ENCODE measurements at places on chromosomes 5 and 9.
A peak's percentile ranks its signal among the peaks of the same experiment; 100 is the strongest.

DNA sequence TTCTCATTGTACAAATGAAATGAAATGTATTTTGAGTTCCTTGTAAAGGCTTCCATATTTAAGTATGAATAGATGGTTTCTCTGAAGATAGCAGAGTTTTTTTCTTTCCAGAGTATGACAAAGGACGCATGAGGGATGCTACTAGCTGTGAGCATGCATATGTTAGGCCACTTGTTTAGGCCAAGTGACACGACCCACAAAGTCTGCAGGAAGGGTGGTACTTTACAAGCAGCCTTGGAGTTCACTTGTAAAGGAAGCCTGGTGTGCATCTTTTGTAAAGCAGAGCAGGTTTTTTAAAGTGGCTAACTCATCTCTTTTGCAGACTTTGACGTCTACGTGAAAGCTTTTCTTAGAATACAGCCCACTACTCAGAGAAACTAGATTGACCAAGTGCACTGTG is 300.4 kb upstream of the RFX3 start:
- H3K4me1 ChIP-seq: peaks cover 26% of the 10 kb centered on the region
- no peak for DNase-seq
- H3K36me3 ChIP-seq: no peaks in the 10 kb centered on the region
- H3K4me3 ChIP-seq: no peak overlapping the region

GRCh38 chr5:168066536-168067208 is 224.8 kb upstream of the WWC1 start:
- H3K27ac ChIP-seq: no peak overlapping the region
- H3K4me1 ChIP-seq: no peaks in the 10 kb centered on the region
- no peak for DNase-seq
- H3K4me3 ChIP-seq: no peak overlapping the region
- no peaks in the 10 kb centered on the region for H3K36me3 ChIP-seq

DNA sequence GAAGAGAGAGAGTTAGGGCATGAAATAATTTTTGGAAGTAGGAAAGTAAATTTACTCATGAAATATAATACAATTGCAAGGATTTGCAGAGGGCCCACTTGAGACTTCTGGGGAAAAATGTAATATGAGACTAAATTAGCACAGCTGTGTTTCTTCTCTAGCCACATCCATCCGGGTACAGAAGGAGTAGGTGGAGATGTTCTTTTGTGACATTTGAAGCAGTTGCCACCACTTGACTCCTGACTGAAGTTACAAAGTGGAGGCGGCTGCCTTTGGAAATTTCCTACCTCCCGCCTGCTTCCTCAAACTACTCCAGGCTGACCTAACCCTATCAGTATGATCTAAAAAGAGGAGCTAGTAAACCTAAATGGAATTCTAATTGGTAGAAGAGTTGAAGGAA is 58.1 kb upstream of the SHISAL2B start:
- no peak for DNase-seq
- no peaks in the 10 kb centered on the region for H3K27me3 ChIP-seq
- no peak overlapping the region for H3K4me3 ChIP-seq
- no peaks in the 10 kb centered on the region for H3K36me3 ChIP-seq

DNA sequence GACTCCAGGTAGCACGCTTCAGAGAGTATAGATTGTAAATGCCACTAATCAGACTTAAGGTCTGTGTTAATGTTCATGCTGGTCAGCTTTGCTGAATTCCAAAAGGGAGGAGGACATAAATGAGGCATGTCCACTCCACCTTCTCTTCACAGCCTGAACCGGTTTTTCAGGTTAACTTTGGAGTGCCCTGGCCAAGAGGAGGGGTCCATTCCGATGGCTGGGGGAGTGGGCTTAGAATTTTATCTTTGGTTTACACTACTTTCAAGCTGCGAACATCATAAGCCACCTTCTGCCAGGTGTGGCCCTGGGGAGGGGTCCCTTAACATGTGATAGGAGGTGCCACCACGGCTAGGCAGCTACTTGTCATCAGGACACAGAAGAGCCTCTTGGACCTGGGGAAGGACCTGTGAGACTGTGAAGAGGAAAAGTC is 24.2 kb downstream of the ABO start:
- no peak for DNase-seq
- H3K36me3 ChIP-seq: no peaks in the 10 kb centered on the region
- no peak overlapping the region for H3K4me3 ChIP-seq
- peaks cover 6% of the 10 kb centered on the region for H3K4me1 ChIP-seq

DNA sequence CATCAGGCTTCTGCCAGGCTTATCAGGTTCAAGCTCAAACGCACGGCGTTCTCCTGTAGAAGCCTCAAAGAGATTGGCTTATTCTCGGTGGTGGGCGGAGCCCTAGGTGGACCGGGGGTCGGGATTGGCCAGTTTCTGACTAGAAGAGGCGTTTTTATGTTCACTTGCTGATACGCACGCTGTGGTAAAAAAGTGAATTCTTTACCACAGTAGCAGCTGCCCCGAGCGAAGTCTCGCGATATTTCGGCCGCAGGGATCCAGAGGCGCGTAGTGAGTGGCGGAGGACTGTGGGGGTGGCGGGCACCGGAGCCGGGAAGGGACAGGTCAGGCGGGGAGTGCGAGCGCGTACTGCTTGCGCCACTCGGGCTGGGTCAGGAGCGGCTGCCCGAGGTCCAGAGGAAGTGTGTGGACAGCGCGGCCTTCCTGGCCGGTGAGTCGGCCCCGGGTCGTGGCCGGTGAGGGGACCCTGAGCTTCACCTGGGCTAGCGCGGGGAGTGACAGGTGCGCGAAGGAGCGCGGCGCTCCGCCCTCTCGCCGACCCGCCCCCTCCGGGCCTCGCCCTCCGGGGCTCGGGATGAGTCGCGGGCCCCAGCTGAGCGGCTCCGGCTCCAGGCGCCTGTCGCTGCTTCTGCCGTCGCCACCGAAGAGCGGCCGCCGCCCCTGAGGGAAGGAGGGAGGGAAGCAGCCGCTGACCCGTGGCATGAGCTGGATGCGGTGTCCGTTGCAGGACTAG is at the start of gene DMXL1:
DMXL1 (plus strand) TSS at position 260 of the 733 bp plus-strand sequence. CDS start 483 bp downstream, outside the sequence.
- H3K27ac ChIP-seq: peak within 1 kb of the TSS; percentile 100
- H3K4me3 ChIP-seq: peak within 1 kb of the TSS; percentile 92
- no peaks in the 10 kb centered on the region for H3K36me3 ChIP-seq
- peaks cover 29% of the 10 kb centered on the region for H3K4me1 ChIP-seq
- no peaks in the 10 kb centered on the region for H3K27me3 ChIP-seq
- DNase-seq: peak; percentile 99

DNA sequence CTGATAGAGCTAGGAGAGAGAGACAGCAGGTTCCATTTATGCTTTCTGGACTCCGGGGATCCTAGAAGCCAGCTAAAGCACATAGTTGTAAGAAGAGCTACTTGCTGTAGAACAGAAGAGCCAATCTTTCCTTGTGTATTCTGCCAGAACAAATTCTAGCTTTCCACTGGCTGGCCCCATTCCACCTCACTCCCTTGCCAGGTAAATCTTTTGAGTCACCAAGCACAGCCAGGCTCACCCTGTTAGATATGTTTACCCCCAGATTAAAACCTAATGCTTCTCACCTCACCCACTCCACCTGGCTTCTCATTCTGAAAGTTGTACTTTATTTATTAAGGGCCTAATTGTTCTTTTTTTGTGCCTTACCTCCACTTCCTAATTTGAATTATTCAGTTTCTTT is 48.9 kb upstream of the CHD1 start:
- H3K27ac ChIP-seq: no peak overlapping the region
- DNase-seq: no peak
- H3K4me1 ChIP-seq: no peaks in the 10 kb centered on the region

GRCh38 chr9:121640076-121640475 is 11.4 kb upstream of the DAB2IP start:
- DNase-seq: peak; percentile 76
- peaks cover 40% of the 10 kb centered on the region for H3K4me1 ChIP-seq
- no peaks in the 10 kb centered on the region for H3K36me3 ChIP-seq
- H3K27ac ChIP-seq: 0 out of 2 replicates have a peak overlapping the region, but pooled peaks have one; percentile 23
- H3K27me3 ChIP-seq: no peaks in the 10 kb centered on the region
- H3K4me3 ChIP-seq: no peak overlapping the region

DNA sequence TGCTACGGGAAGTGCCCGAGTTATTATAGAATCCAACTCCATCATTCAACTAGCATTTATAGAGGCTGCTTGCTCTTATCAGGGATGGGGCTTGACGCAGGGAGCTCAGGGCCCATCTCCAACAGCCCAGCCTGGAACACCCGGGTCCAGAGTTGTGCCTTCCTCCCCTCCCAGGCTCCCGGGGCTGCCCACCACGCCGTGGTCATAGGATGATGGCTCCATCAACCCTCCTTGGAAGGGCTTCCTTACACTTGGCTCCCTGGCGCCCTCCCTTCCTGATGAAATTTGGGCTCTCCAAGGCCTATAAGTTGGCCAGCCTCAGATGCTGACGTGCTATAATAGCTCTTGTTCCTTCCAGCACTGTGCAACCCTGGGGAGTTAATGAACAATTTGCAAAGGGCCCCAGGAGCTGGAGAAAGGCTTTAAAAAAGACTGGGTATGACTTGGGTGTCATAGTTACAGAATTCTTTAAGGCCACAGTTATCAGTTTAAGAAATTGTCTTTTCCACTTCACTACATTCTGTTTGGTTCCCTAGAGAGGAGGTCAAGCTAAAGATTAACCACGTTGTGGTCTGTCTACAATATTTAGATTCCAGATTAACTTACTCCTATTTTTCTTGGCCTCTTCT is 42.5 kb upstream of the GADD45G start:
- no peak for DNase-seq
- H3K36me3 ChIP-seq: peaks cover 3% of the 10 kb centered on the region
- H3K27me3 ChIP-seq: no peaks in the 10 kb centered on the region
- peaks cover 14% of the 10 kb centered on the region for H3K4me1 ChIP-seq

DNA sequence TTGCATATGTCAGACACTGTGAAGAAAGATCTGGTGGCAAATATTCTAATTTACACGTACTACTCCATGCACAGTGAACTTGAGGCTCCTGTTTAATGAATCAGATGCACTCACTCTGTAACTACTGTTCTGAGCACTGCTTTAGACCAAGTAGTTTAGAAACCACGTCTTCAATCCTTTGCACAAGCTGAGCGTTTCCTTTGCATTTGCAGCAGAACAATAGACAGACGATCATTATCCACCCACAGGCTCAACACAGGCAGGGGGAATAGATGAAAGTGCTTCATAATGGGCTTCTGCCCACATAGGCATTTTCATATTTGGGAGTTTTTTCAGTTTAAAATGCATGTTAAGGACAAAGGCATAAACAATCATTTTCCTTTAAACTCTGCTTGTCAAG is 423.3 kb upstream of the ADAMTS16 start:
- H3K4me3 ChIP-seq: no peak overlapping the region
- DNase-seq: no peak
- no peaks in the 10 kb centered on the region for H3K36me3 ChIP-seq
- H3K4me1 ChIP-seq: no peaks in the 10 kb centered on the region

- no peak overlapping the region for H3K4me3 ChIP-seq
- peaks cover 5% of the 10 kb centered on the region for H3K4me1 ChIP-seq
- no peaks in the 10 kb centered on the region for H3K36me3 ChIP-seq
- no peak overlapping the region for H3K27ac ChIP-seq
These were observed 19.0 kb downstream of the GLRX start for GRCh38 chr5:95803271-95804148.

DNA sequence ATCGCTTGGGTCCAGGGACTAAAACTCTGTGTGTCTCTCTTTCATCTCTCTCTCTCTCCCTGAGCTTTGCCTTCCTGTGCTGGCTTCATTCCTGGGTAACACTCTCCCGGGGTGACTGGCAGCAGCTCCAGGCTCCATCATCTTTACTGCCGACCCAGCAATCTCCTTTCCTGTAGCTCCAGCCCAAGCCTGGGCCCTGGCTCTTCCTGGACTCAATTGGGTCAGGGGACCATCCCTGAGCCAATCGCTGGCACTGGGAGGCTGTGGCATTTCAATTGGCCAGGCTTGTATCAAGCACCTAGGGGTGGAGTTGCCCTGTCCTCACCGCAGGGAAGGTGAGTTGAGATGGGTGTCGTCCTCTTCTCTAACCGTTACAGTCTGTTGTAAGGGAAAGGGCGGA is 31.9 kb downstream of the FAM240B start:
- no peaks in the 10 kb centered on the region for H3K36me3 ChIP-seq
- no peaks in the 10 kb centered on the region for H3K27me3 ChIP-seq
- H3K4me3 ChIP-seq: no peak overlapping the region
- no peak overlapping the region for H3K27ac ChIP-seq
- peaks cover 94% of the 10 kb centered on the region for H3K4me1 ChIP-seq

- no peaks in the 10 kb centered on the region for H3K36me3 ChIP-seq
- H3K4me1 ChIP-seq: peaks cover 3% of the 10 kb centered on the region
- DNase-seq: no peak
- H3K27ac ChIP-seq: no peak overlapping the region
These were observed 215.0 kb downstream of the SEMA6A start for GRCh38 chr5:116359592-116359991.

DNA sequence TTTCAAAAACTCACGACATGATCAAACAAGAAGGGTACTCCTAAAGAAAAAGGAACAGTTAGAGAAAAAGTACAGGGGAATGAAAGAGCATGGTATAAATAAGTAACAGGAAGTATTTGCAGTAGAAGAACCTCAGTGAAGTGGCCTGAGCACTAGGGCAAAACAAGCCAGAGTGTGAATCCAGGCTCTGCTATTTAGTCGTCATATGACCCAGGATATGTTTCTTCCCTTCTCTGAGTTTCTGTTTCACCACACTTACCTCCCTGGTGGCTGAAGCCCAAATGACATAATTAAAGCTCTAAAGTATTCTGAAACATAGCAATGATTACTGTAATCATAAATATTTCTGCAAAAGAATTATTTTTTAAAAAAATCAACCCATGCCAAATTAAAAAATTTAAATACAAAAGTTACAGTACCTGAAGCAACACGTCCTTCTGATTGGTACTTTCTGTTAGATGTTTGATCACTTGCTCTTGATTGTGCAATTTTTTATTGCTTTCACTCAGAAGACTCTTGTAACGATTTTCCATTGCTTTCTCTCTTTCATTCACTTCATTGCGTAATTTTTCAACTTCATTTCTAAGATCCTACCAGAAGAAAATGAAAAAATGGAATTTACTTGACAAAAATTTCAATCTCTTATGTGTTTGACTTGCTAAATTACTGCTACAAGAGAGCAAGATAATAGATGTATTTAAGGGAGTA is 88.9 kb downstream of the CDK5RAP2 start:
- H3K27ac ChIP-seq: peak overlapping the region; percentile 91
- peaks cover 22% of the 10 kb centered on the region for H3K4me1 ChIP-seq
- no peak overlapping the region for H3K4me3 ChIP-seq
- H3K27me3 ChIP-seq: peaks cover 3% of the 10 kb centered on the region

DNA sequence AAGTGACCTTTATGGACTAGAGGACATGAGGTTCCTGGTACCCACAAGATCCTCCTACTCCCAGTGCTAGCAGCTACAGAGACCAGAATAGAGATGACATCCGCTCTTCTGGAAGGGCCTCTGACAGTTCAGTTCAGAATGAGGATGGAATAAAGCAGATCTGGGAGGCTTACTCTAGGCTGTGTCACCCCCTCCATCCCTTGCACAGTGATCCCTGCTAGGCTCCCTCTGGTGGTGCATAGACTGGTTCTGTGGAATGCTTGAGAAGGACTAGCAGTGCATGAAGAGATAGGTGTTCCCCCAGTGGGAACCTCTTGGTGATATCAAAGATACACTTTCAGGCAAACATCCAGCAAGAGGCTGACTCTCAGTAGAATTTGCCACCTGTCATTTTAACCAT is 83.0 kb downstream of the NPR3 start:
- peaks cover 25% of the 10 kb centered on the region for H3K27me3 ChIP-seq
- H3K4me1 ChIP-seq: no peaks in the 10 kb centered on the region
- no peak overlapping the region for H3K4me3 ChIP-seq
- DNase-seq: no peak

- H3K27ac ChIP-seq: no peak overlapping the region
- DNase-seq: no peak
- H3K36me3 ChIP-seq: peaks cover 3% of the 10 kb centered on the region
These were observed 75.5 kb upstream of the PRRC1 start for GRCh38 chr5:127441799-127442484.

GRCh38 chr5:33981408-33982162 is 2.9 kb downstream of the SLC45A2 start:
- H3K36me3 ChIP-seq: no peaks in the 10 kb centered on the region
- DNase-seq: no peak
- H3K27ac ChIP-seq: no peak overlapping the region
